Hematopoietic multipotent progenitor cell (in vitro differentiated cells): ENCODE measurements at places on chromosomes 13 and 19. TPM values are rescaled to one million over a fixed set of nuclear protein-coding genes. Genes with fewer than 3 reads are reported as not detected.

GRCh38 chr13:57820924-57821323, 189.4 kb downstream of the PCDH17 start:
- DNase-seq, result no peak

DNA sequence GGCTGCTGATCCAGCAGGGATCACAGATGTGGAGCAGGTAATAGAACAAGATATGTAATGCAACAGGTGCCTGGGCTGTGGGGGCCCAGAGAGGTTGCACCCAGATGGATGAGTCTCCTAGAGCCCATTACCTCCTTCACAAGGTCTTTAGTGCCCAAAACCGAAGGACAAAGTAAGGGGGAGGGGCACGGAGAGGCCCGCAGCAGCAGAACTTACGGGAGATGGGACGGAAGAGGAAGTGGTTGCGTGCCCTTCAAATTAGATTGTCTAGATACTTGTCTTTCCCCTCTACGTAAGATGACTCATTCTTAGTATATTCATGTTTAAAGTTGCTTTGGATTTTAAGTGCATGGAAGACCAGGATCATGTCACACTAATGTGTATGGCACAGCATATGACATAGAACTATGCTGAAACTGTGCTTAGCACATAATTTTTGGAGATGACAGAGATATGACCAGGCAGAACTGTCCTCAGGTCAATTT, 5.7 kb upstream of the MRPS31 start:
- DNase-seq, result peak; percentile 49

GRCh38 chr13:32895296-32895695, 120.9 kb upstream of the KL start:
- DNase-seq, result no peak

DNA sequence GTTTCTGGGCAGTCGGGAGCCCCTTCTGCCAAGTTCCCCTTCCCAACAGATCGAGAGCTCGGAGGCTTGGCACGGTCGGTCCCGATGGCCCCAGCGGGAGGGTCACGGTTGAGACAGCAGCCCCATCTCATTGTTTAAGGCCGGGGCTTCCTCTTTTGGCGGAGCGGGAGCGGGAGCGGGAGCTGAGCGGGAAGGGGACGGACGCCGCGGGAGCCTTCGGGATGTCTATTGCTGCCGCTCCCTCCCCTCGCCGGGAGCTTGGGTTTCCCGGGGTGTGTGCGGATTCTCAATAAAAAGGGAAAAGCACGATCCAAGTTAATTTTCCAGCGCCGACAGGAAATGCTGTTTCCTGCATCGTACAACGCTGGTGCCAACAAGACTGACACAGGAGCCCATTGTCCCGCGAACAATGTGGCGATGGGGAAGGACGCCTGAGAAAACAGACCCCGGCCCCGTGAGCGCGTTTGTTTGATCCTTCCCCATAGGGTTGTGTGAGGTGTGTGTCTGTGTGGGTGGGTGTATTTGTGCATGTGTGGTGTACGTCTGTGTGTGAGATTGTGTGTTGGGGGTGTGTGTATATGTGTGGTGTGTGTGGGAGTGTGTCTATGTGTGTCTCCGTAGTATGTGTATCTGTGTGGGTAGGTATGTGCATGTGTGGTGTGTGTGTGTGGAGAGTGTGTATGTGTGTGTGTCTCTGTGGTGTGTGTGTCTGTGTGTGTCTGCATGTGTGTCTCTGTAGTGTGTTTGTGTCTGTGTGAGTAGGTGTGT, 36.3 kb upstream of the FLT1 start:
- no peak for DNase-seq

DNA sequence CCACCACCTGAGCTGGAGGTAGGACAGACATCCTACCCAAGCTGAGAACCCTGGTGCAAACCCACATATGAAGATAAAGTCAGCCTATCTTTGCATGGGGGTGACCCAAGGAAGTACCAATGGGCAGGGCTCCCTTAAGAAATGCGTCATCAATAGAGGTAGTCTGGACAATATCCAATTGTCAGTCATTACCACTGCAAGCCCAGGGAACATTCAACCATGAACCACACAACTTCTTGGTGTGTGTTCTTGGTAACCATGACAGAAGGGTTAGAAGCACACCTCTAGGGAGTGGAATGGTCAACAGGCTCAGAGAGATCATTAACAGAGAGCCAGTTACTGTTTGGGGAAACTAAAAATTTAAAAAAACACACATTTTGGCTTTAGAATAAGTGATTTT, 34.7 kb upstream of the DOCK9 start:
- DNase-seq, result no peak

GRCh38 chr13:42380420-42381164, 108.6 kb downstream of the AKAP11 start:
- DNase-seq, result no peak

DNA sequence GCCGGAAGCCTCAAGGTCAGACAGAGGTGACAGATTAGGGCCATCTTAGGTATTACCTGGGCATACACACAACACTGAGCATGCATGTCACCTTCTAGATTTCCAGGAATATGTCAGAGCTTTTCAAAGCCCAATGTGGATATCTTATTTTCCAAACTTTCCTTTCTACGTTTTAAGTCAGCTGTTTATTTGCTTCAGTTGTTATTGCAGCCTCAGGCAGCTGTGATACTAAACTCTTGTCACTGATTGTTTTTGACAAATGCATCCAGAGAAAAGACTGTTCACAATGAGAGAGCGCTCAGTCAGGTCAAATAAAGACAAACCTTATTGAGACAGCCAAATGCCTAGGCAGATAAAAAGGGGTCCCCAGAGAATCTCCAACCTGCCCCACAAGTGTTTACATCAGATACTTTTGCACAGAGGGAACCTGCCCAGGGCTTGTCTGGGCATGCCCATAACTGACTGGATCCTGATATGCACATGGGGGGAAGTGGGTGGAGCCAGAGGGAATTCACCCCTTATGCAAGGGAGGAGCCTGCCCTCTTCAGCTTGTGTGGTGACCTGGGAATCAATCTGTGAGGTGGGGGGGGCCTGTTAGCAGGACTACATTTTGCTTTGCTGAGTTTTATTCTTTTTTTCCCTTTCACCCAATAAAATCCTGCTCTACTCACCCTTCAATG, 28.5 kb downstream of the MED4 start:
- no peak for DNase-seq

DNA sequence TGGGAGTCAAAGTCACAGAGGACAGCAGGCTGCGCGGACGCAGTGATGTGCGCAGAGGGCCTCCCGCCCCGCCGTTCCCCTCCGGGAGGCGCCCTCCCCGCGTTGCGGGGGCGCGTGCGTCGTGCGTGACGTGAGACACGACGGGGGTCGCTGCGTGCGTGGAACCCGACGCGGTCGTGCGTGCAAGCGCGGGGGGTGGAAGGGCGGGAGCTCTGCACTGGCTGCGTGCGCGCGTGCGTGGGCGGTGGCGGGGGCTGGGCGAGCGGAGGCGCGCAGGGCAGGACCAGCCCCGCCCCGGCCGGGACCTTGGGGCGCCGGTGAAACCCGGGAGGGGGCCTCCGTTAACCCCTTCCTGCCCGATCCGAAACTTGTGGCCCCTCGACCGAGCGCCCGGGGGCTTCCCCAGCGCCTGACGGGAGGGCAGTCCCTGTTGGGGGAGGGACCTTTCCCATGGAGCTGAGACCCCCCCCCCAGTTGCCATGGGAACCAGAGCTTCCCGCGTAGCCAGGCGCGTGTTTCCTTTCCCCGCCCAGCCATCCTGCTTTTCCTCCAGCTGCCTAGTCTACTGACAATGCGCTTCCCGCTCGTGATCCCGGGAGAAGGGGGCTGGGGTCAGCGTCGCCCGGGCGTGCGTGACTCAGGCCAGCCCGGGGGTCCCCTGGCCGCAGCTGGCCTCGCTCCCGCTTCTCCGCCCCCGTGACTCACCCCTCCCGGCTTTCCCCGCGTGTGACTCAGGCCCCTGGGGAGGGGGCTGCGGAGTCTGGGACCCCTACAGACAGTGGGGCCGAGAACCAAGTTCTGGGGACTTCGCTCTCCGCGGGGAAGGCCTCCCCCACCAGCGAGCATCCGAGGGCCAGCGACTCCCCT, 7.3 kb upstream of the HOOK2 start:
- peak; percentile 85 for DNase-seq

DNA sequence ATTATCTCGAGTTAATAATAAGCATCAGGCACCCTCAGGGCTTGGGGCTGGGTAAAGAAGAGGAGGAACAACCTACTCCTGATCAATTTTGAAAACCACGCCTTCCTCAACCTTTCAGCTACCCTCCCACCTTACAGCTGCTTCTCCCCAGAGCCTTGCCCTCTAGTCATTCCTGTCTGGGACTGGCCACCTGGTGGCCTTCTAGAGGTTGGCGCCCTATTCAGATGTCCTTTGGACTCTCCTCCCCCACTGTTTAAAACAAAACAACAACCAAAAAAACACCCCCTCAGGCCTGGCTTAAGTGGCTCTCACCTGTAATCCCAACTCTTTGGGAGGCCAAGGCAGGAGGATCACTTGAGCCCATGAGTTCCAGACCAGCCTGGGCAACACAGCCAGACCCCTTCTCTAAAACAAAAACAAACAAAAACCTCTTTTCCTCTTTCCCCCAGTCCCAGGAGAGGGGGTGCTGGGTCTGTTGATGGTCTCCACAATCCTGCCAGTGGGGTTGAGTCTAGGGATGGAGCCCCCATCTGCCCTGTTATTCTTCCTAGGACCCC, 62.3 kb downstream of the CCDC70 start:
- DNase-seq, result no peak

DNA sequence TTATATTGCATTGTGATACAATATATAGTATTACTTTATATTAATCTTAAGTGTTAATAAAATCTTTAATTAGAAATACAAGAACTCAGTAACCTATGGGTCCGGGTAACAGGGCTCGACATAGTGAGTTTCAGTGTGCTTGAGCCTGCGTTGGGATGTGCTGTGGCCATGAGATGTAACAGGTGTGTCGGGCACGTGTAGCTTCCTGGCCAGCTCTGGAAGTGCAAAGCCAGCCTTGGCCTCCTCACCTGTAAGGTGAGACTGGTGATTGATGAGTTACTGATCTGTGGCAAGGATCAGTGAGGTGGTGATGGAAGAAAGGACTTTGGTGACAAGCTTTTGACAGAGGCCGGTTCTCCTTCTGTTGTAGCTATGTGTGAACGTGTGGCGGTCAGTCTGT, 19.2 kb downstream of the ATP4B start:
- DNase-seq, result no peak

GRCh38 chr19:21709464-21709863, 57.9 kb downstream of the ZNF100 start:
- DNase-seq, result no peak

- no peak for DNase-seq
Observed at GRCh38 chr13:96415831-96416385, 326.0 kb downstream of the HS6ST3 start.

DNA sequence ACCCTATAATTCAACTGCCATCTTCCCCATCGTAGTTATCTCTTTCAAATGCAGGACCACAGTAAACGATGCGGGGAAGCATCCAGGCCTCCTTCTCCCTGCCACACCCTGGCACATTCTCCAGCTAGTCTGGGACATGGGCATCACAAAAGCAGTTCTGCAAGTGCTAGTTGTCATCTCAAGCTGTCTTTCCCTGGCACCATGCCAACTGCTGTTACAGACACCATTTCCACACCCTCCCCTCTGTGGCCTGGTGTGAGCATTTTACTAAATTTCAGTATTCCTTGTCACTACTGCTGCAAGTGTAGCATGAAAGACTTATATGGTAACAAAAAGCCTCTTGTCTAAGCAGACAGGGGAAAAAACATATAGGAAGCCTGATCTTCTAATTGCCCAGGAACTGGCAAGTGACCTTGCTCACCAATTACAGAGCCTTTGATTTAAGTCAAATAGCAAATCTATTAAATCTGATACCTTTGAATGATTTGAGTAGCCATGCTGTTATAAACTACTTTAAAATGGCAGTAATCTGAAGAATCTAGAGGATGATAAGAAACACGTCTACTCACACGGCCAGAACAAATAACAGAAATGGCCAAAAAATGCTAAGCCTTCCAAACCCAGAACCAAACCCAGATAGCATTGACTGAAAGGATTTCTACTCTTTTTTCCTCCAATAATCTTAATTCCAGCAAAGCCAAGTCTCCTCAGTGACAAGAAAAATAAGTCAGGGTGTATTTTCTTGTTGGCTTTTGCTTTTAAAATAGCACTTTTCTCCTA, 179.0 kb downstream of the NUFIP1 start:
- DNase-seq, result peak; percentile 41

DNA sequence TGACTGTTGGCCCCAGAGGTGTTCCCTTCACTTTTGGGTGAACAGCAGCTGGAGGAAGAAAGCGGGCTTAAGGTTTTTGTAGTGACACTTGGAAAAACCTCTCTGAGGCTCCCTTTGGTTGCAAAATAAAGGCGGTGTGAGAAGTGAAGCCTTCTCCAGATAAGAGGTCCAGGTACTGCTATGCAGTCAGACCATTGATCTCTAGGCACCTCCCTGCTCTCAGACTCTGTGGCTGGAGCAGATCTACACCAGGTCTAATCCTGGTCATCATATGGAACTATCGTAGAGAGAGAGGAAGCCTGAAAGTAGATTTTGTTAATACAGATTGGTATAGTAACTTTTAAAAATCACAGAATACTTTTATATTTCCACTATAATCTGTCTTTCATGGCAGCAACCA, 47.5 kb downstream of the MBNL2 start:
- DNase-seq, result no peak

GRCh38 chr19:5891938-5892771, 11.4 kb downstream of the NDUFA11 start:
- peak; percentile 42 for DNase-seq

GRCh38 chr13:61294467-61295191, 121.0 kb downstream of the PCDH20 start:
- DNase-seq, result no peak

GRCh38 chr13:113141601-113141970, 16.9 kb upstream of the PROZ start:
- no peak for DNase-seq

Gene ZNF490
- 9.7 TPM for total RNA-seq

Gene POGLUT2
- total RNA-seq, result 9.4 TPM

Gene RFXANK
- total RNA-seq, result 90.2 TPM

Gene RNASEH2A
- 35.0 TPM for total RNA-seq

Gene NOTCH3
- total RNA-seq, result 7.5 TPM
